ENCODE measurements at places on chromosomes 13 and 19.

DNA sequence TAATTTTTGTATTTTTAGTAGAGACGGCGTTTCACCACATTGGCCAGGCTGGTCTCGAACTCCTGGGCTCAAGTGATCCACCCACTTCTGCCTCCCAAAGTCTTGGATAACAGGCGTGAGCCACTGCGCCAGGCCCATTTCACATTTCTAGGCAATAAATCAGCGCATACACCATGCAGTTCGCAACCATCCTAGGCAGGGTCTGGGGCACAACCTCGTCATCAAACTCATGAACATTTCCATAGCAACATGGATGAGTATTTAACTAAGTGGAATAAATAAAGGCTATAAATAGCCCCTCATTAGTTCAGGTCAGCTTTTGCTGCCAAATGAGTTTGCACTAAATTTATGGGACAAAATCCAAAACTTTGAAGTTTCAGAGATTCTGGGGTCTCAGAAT, 8.2 kb downstream of the MEIS3 start:
- DNase-seq = no peak

DNA sequence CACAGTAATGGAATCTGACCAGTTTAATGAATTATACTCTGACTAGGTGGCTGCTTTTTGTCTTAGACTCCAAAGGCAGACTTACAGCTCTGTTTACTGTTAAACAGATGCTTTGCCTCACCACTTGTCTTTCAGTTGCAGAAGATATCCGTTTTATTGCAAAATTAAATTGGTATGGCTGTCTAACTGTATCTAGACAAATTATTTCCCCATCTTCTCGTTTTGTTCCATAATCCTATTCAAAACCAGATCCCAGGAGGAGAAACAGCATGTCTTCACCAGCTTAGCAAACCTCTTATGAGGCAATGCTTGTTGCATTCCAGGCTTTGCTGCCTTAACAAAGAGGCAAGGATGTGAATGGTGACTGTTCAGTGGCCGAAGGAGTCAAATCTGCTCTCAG, 215.6 kb downstream of the TDRD3 start:
- no peak for DNase-seq

GRCh38 chr19:36136964-36137686, 2.7 kb upstream of the CAPNS1 start:
- peak; percentile 29 for DNase-seq

- DNase-seq = no peak
These were observed 43.3 kb downstream of the NAA16 start for GRCh38 chr13:41354416-41354815.

Measured in iPS-NIHi11 (cell line).